ENCODE measurements at places on chromosomes 13 and 19.

DNA sequence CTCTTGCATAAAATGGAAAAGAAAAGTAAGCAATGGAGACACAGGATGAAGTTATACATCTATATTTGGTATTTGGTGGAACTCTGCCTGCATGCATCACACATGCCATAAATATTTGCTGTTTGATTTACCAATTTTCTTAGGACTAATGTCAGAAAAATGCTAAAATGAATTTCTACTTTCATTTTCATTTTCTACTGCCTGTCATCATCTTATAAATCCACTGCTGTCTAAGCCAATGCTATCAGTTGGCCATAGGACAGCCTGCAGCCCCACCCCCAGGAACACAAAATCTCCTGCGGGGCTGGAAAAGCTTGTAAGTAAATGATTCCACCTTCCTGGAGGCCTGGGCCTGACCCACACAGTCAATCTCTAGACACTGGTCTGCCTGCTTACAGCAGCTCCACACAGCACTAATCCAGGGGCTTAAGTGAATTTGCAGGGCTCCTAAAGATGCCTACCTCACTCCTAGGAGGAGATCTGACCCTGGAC is 122.0 kb downstream of the ENOX1 start:
- DNase-seq = peak; percentile 55

DNA sequence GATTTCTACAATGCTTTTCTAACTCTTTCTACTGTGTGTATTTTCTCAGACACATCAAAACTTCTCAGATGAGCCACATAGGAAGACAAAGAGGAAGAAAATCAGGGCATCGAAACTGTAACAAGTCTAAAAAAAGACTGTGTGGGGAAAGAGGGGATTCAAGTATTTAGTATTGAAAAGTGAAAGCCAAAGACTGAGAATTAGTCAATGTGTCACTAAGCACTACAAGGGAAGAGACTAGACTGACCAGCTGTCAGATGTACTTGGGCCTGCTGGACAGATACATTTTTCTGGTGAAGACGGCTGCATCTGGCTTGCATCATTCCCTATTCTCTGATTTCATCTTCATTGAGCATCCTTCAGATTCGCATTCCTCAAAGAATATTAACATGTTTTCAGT is 25.4 kb downstream of the COMMD6 start:
- DNase-seq = no peak

DNA sequence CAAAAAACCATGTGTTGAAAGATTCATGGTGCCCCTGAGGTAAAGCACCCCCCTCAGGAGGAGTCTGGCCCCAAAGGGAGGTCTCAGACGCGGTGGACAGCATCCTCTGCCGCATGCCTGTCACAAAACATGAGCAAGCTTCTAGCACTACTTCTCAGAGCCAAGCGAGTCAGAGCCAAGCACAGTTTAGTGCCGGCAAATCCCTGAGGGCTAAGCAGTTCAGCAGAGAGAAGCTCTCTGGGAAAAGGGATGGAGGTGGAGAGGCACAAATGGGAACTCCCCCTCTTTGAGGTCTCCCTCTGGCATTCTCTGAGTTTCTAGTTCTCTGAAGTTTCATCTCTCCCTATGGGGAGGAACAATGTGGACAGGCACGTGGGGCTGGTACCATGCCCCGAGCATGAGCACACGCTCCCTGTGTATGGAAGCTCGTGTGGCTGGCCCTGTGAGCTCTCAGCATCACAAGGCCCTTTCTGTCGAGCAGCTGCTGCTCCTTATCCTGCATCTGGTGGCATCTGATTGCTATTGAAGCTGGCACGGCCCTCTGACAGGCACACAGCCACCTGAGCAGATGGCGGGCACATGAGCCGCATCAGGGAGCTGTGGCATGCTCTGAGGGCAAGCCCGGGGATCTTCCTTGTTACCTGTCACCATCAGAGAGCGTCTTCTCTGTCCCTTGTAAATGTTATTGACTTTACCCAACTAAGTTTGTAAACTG is 325.1 kb downstream of the SLC7A1 start:
- DNase-seq = no peak

DNA sequence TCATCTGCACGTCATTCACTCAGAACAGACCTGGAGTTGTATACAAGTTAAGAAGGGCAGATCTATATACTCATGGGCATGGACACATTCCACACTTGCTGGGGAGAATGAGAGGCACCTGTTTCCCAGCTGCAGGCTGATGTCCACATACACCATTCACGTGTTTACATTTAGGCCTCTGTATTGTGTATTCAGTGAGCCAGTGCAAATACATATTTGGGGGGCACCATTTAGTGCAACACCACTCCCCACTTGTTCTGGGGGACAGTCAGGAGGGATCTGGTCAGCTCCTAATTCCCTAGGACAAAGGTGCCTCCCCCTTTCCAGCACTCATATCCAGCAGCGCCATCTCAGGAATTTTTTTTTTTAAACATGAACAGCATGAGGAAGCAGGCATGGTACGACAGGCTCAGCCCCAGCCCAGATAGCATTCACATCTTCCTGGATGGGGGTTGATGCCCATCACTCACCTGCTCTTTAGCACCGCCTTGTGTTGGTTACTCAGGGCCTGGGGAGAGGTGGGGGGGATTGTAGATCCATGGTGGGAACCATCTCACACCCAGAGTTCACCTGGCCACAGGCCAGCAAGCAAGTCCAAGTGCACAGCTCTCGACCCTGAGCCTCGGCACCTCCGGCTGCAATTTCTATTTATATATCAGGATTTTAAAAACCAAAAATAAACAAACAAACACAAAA is 56.9 kb upstream of the ZNF254 start:
- DNase-seq = peak; percentile 17

GRCh38 chr13:45447050-45447661 is 17.6 kb upstream of the COG3 start:
- DNase-seq = no peak

DNA sequence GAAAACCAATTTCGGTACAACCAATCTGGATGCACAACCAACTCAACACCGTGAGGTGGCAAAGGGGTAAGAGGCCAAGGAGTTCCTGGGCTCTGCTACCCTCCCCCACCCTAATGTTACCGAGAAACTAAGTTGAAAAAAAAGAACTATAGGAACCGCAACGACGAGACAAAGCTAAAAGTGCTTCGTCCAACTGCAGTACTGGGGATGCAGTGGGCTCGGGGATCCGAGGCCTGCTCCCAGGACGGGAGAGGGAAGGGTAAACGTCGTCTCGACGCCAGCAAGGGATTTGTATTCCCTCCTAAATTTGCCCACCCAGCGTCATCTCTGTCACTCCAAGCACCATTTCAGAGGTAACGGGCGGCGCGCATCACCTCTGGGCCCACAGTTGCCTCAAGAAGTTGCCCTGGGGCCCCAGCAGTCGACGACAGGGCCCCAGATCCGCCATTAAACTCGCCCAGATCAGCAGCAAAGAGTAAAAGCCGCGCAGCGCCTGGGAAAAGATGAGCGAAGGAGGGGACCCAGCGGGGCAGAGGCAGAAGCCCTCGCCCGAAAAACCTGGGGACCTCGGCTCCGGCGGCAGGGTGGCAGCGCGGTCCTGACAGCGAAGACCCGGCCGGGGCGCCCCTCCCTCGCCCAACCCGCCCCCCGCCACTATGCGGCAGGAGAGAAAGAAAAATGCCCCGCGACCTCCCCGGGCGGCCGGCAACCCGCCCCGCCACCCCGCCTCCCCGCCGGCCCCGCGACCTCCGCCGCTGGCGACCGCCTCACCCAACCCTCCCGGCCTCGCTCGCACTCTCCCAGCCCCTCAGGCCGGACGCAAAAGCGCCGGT is 752 bp downstream of the ZMYM5 start:
- DNase-seq = peak; percentile 42

DNA sequence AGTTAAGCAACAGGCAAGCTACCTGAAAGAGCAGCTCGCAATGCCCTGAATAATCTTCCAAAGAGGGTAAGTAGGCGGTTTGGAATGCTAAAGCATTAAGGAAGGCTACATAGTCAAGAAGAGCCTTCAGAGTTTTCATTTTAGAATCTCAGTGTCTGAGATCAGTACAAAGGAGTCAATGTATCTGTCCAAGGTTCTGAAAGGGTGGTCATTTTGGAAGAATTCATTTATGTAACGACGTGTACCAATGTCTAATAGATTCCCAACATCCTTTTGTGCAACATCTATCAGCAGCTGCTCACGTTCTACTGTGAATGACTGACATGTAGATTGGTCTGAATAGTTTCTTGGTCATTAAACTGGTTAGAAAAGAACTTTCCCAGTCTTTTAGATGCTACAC is 15.2 kb downstream of the ZNF665 start:
- DNase-seq = no peak

GRCh38 chr19:38562096-38562495 is 55.7 kb downstream of the MAP4K1 start:
- no peak for DNase-seq

DNA sequence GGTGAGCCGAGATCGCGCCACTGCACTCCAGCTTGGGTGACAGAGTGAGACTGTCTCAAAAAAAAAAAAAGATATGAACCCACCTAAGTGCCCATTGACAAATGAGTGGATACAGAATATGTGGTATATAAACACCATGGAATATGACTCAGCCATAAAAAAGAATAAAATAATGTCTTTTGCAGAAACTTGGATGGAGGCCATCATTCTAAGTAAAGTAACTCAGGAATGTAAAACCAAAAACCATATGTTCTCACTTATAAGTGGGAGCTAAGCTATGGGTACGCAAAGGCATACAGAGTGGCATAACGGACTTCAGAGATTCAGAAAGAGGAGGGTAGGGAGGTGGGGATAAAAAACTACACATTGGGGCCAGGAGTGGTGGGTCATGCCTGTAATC is 29.5 kb downstream of the PLA2G4C start:
- DNase-seq = no peak

DNA sequence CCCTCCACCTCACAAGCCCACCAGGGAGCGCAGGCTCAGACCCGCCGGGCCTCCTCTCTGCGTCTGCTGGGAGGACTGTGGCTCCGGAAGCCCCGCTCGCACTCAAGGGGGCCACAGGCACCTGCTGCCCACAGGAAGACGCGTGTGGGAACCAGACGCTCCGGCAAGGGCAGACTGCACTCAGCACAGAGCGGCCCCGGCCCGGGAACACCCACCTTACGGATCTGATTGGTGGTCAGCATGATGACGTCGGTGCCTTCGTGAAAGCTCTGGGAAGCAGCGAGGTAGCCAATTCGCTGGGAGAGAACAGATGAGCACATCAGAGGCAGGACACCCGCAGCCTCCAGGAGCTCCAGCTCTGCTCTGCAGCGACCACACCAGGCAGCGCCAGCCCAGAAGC is 14.6 kb downstream of the AP3D1 start:
- DNase-seq = no peak

DNA sequence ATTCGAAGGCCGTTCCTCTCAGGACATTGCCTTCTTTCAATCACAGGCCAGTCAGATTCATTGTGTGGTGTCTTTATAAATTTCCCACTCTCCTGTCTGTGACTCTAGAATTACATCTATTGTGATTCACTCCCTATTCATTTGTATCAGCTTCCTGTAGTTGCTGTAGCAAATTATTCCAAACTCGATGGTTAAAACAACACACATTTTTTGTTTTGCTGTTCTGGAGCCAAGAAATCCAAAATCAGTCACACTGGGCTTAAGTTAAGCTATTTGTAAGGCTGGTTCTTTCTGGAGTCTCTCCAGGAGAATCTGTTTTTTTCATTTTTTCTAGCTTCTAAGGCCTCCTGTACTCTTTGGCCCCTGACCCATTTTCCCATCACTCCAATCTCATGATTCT is 1487.0 kb upstream of the SLC10A2 start:
- no peak for DNase-seq

DNA sequence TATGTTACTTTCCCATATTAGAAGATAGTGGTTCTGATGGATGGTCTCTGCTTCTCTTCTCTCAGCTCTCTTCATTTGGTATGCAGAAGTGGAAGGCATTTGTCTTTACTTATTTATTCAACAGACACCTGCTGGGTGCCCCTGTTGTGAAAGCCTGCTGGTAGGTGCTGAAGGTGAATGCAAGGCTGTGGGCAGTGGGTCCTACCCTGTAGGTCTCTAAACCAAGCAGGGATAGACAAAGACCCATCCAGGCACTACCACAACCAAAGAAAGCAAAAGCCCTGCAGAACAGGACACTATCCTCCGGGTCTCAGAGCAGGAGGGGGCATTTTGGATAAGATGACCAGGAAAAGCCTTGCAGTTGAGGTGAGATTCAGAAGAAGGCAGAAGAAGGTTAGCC is 106.1 kb downstream of the STARD13 start:
- DNase-seq = no peak

GRCh38 chr19:5113633-5114586 is 145.0 kb downstream of the KDM4B start:
- no peak for DNase-seq

GRCh38 chr13:98490866-98491265 is 86.0 kb downstream of the STK24 start:
- DNase-seq = no peak

DNA sequence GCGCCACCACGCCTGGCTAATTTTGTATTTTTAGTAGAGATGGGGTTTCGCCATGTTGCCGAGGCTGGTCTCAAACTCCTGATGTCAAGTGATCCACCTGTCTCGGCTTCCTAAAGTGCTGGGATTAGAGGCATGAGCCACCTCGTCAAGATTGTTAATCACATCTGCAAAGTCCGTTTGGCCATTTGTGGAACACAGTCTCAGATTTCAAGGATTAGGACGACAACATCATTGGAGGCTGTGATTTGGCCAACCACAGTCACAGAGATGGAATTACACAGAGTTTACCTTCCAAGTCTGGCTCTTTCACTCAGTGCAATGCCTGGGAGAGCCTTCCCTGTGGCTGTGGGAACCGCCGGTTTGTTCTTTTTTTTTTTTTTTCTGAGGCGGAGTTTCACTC is 17.8 kb downstream of the SULT2B1 start:
- DNase-seq = no peak

DNA sequence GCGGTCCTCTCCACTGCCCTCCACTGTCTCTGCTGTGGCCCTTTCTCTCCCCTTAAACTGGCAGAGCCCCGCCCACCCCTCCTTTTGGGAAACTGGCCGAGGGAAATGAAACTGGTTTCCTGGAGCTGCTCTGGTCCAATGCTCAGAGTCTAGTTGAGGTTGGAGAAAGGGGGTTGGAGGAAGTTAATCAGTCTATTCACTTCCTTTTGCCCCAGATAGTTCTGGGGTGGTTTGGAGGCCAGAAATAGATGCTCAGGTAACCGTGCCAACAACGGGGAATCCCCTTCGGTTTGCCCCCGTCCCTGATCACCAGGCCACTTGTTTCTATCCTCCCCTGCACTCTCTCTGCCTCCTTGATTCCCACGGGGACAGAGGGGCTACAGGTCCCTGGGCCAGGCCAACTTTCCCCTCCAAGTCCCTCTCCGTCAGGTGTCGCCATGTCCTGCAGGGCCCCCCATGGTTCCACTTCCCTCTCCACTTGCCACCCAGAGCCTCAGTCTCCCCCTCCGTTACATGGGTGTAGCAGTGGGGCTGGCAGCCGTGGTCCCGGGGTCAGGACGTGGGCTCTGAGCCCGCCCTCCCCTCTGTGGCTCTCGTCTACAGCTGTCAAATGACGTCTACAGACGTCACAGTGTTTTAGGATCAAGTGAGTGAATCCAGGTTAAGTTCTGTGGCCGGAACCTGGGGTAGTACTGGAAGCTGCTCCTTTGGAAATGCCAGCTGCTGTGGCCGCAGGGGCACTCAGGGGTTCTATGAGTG is at the start of gene IL4I1:
Gene IL4I1 (minus strand): TSS at position 25 of the 759 bp plus-strand sequence. CDS start 727 bp downstream, outside the sequence.
- DNase-seq = no peak
